GM23248 (cell line): ENCODE measurements at places on chromosomes 2 and 18. TPM values are rescaled to one million over a fixed set of nuclear protein-coding genes. Genes with fewer than 3 reads are reported as not detected.
A peak's percentile ranks its signal among the peaks of the same experiment; 100 is the strongest.

GRCh38 chr2:12819721-12820120, 103.0 kb downstream of the TRIB2 start:
- H3K27me3 ChIP-seq = no peaks in the 10 kb centered on the region
- H3K4me1 ChIP-seq = peaks cover 58% of the 10 kb centered on the region
- DNase-seq = peak; percentile 57
- H3K27ac ChIP-seq = peak overlapping the region; percentile 92
- H3K36me3 ChIP-seq = no peaks in the 10 kb centered on the region

GRCh38 chr2:25256488-25256875, 85.2 kb downstream of the DNMT3A start:
- H3K4me3 ChIP-seq = no peak overlapping the region
- DNase-seq = no peak
- H3K27ac ChIP-seq = no peak overlapping the region
- H3K36me3 ChIP-seq = no peaks in the 10 kb centered on the region
- no peaks in the 10 kb centered on the region for H3K27me3 ChIP-seq
- no peaks in the 10 kb centered on the region for H3K4me1 ChIP-seq

GRCh38 chr18:49681387-49681786, 119.5 kb downstream of the LIPG start:
- no peaks in the 10 kb centered on the region for H3K36me3 ChIP-seq
- no peak overlapping the region for H3K27ac ChIP-seq
- no peaks in the 10 kb centered on the region for H3K4me1 ChIP-seq

DNA sequence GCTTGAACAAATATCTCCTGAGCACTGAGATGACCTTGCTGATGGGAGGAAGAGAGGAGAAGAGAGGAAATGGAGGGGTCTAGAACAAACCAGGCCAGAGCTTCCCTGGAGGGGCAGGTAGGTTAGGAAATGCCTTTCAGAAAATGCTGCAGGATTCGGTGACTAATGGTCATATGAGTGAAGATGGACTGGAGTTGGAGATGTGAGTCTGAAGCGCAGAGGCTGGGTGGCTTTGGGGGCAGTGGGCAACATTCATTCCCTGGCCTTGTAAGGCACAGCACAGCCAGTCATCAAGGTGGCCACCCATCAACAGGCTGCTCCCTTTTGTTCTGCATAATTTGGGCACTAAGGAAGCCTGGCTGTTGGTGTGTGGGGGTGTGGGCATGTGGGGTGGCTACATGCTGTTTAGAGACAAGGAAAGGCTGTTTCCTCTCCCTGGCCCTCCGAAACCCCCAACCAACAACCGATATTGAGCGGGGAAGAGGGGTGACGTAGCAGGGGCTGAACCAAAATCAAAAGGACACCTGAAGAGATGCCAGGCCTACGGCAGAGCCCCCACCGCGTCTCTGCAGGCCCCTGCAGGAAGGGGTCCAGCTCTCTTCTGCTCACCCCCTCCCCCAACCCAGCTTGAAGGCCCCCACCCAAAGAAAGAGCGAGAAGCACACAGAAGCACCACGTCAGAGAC, 1.5 kb downstream of the SLC30A3 start:
- no peaks in the 10 kb centered on the region for H3K4me1 ChIP-seq
- no peak for DNase-seq
- no peak overlapping the region for H3K4me3 ChIP-seq
- peaks cover 70% of the 10 kb centered on the region for H3K27me3 ChIP-seq

The PLCL1 gene
- 2.3 TPM in 2 replicates for total RNA-seq
